Activated naive CD8-positive, alpha-beta T cell treated with anti-CD3 and anti-CD28 coated beads for 36 hours (primary cell): ENCODE measurements at places on chromosomes 12 and 14.
A peak's percentile ranks its signal among the peaks of the same experiment; 100 is the strongest.

DNA sequence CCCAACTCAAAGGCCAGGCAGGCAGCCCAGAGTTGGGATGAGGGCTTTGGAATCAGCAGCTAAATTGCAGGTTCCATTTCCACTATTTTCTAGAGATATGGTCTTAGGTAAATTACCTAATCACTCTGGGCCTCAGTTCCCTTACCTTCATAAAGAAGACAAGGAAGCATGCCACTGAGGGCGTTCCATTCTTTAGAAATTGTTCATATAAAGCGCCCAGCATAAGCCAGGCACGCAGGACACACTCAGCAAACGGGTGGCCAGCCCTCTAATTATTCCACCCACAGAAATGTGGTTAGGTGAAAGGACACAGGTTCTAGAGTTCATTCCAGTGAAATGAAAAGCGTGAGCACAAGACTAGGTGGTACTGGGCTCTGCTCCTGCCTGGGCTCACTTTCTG lies 87.9 kb upstream of the BCL11B start:
- no peak for DNase-seq

- no peak for DNase-seq
These were observed 15.8 kb upstream of the DTX1 start for GRCh38 chr12:113040722-113041171.

DNA sequence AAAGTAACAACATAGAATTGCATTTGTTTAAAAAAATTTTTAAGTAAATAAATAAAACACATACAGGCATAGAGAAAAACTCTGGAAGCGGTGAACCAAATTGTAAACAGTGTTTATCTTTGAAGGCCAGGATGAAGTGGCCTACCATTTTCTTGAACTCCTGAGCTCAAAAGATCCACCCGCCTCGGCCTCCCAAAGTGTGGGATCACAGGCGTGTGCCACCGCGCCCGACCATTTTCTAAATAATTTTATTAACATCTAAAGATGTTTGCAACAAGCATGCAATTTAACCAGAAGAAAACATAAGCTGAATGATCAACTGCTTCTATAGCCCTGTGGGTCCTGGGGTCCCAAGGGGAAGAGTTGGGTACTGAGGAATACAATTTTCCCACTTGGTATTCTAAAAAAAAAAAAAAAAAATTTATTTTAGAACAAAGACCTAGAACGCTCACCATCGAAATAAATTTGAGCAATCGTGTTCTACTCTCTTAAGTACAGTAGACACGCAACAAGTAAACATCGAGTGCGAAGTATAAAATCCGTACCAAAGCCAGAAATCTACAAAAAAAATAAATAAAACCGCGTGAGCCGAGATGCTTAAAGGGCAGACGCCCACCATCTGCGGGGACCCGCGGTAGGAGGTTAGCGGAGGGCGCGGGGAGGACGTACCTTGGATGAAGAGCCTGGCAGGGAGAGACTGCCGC lies 484 bp downstream of the MIS18BP1 start:
- no peak for DNase-seq

DNA sequence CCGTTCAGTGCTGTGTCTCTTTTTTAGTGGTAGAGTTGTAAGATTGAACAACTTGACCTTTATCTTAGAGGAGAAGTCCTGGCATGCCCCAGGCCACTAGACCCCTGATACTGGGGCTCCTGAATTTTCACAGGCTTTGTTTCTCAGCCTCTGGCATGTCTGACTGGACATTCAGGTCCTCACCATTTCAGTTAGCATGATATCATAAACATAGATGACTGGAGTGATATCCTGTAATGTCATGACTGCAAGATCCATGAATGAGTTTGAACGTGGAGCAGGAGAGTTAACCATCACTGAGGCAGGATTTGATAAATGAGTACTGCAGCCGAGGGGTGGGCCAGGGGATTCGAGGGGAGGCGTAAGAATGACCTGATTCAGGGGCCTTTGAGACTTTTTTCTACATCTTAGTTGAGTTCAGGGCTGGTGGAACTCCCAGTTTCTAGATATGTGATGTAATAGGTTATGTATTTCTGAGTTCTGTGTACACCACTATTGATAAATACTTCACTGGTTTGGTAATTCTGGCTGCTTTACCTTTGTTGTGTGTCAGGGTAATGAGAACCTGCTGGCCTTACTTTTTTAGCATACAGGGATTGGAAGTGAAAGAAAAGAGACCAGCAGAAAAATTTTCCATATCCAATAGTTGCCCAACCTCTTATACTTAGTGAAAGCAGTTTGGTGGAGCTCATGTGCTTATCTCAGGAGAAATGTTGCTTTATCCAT lies 217.0 kb downstream of the SYNE2 start:
- no peak for DNase-seq

GRCh38 chr14:54893151-54893760 lies 9.4 kb downstream of the GCH1 start:
- DNase-seq, result no peak

DNA sequence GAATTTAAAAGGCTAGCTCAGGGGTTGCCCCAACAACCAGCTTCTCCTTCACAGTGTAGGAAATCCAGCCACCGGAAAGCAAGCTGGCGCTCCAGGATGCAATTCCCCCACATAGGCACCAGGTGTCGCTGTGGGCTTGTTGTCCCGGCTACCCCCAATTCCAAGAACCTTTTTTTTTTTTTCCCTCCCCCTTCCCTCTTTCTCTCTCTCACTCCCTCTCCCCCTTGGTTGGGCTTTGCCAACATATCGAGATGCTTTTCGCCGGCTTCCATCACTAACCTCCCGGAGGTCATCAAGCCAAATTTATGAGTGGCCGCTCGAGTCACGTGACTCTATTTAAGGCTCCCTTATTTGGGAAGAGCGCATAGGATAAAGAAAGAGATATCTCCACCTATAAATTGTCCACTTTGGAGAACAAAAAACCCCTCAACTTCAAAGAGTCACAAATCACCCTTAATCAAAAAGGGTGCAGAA lies at the start of gene HOXC5:
Gene HOXC5, plus strand, starts transcription at position 424 of the 474 bp plus-strand sequence. CDS start 73 bp downstream, outside the sequence.
- peak; percentile 54 for DNase-seq

- no peak for DNase-seq
These were observed 342.5 kb downstream of the TMEM132D start for GRCh38 chr12:129561304-129561703.

DNA sequence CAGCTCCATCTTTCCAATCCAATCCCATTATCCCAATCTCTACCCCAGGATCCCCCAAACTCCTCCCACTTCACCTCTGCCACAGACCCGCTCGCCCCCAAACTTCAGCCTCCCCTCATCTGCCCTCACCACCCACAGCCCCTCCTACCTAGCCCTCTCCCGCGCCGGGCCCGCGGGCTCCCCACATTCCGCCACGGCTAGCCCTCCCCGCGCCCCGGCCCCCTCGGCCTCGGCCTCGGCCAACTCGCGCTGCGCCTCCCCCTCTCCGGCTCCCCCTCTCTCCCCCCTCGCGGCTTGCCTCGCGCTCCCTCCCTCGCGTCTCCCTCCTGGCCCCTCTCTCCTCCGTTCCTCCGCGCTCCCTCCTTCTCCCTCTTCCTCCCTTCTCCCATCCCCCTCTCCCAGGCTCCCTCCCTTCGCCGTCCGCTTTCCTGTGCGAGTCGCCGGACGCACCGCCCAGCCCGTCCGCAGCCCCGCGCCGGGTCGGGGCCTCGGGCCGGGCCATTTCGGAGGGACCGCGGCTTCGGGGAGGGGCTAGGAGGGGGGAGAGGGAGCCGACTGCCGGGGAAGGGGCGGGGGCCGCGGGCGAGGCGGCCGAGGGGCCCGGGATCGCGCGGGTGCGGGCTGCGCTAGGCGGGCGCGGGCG lies at the start of gene ATN1:
Gene ATN1, plus strand, starts transcription at position 581 of the 643 bp plus-strand sequence. CDS start 6,043 bp downstream, outside the sequence.
- peak; percentile 50 for DNase-seq
